ENCODE measurements at places on chromosomes 6 and 20.

- no peak for DNase-seq
Observed at GRCh38 chr6:169427856-169428255, 174.2 kb upstream of the THBS2 start.

DNA sequence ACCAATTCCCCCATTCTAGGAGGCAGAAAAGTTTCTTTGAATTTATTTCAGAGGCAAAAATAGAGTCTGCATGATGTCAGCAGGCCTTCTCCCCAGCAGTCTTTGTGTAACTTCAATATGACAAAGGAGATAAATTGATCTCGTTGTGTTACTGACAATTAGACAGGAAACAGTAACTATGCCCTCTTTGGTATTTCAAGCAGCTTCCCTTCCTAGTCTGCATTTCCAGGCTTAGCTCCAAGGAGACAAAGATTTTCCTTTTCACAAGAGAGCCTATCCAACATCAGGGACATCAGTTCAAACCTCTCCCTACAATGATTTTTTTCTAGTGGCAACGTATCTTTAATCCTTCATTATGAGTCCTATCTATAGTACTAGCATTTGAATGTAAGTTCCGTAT, 245.9 kb upstream of the HSF2 start:
- no peak for DNase-seq

- no peak for DNase-seq
Observed at GRCh38 chr20:49851991-49852390, 39.4 kb downstream of the SLC9A8 start.

GRCh38 chr6:18219591-18219990, 44.7 kb downstream of the DEK start:
- DNase-seq: no peak

GRCh38 chr6:6918216-6918983, 189.4 kb upstream of the RREB1 start:
- DNase-seq: no peak

- no peak for DNase-seq
Observed at GRCh38 chr6:14142063-14142450, 24.5 kb downstream of the CD83 start.

- DNase-seq: no peak
Observed at GRCh38 chr6:811831-812230, 118.9 kb upstream of the EXOC2 start.

DNA sequence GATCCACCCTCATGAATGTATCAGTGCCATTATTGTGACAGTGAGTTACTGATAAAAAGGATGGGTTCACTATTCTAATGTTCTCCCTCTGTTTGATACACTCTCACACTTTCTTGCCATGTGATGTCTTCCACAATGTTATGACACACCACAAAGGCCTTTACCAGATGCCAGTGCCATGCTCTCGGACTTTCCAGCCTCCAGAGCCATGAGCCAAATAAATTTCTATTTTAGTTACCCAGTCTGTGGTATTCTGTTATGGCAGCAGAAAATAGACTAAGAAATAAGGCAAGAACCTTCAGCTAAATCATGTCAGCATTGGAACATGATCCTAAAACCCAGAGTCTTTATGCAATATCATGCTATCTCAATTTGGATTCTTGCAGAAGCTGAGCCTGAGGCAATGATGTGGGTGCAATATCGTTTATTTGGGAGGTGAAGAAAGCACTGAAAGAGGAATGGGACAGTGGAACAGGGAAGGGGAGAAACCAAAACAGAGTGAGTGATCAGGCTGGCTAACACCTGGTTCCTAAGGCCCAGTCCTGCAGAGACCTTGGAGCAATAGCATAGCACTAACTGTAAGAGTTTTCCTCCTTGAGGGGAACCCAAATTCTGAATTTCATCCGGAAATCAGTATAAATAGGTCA, 130.4 kb upstream of the LRFN2 start:
- DNase-seq: no peak

DNA sequence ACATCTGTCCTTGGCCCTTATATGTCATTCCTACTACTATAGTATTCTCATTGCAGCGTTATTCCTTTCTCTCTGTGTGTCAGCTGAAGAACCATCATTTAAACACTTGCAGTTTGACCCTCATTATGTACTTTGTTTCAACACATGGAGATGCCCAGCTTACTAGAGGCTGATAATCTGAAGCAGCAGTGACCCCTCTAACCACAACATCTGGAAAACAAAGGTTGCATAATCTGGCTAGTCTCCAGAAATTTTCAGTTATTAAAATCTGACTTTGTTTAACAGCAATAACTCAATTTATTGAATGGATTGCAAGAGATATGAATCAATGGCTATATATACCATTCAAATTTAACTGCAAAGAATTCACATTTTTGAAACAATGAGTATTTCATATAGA, 6.6 kb upstream of the PHIP start:
- no peak for DNase-seq

DNA sequence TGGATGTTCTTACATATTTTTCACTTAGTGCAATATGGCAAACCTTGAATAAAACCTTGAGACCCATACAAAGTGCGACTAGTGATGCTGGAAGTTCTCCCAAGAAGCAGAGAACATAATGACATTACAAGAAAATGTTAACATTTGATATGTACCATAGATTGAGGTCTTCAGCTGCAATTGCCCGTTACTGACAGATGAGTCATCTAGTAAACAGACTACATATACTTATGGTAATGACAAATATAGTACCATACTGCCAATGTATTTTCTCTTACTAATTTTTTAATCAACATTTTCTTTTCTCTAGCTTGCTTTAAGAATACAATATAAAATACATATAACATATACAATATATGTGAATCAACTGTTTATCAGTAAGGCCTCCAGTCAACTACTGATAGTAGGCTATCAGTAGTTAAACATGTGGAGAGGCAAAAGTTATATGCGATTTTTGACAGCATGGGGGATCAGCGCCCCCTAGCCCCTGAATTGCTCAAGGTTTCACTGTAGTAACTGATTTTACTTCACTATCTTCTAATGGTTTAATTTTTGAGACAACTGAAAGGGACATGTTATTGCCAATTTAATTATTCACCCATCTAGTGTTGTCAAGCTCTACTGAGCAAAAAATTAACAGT, 166.7 kb upstream of the ADGRB3 start:
- no peak for DNase-seq

GRCh38 chr6:146087386-146087785, 58.5 kb downstream of the GRM1 start:
- no peak for DNase-seq

DNA sequence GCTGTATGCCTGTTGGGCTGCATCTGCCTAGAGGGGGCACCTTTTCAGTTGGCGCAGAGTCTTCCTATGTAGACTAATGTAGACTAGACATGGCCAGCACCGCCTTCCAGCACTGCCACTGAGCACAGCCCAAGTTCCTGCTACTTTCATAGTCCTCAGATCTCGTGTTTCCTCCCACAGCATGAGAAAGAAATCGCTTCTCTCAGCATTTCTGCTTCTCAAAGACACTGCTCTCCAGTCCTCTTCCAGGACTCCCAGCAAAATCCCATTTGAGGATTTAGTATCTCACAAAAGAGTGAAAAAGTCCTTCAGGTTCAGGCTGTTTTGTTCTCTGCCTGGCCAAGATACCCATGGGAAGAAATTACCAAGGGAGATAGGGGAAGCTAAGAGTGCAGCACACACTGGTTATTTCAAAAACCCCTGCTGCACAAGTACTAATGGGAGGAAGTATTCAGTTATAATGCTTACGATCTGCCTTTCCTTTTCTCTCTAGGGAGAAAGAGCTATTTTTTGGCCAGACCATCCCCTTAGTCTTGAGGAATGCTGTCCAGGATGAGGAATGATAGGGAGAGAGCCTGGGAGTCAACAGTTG, 35.7 kb downstream of the OGFRL1 start:
- peak; percentile 18 for DNase-seq

GRCh38 chr6:23031986-23032385, 462.6 kb downstream of the HDGFL1 start:
- DNase-seq: no peak

DNA sequence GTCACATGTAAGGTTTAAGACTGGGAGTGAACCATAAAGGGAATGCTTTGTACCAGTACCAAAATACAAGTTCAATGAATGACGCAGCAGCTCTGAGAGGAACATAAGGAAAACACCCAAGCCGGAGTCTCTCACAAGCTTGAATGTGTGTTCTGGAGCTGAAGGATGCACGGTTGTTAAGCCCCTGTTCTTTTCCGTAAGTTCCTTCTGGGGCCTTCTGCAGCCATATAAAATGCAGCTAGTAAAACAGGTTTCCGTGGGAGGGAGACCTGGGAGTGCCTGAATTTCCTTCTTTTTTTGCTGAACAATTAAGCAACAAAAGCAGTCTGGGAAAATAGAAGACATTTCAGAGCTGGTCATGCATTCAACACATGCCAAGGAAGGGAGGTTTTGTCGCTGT, 73.2 kb upstream of the JAG1 start:
- no peak for DNase-seq

- DNase-seq: peak; percentile 65
Observed at GRCh38 chr6:51959744-51960383, 127.5 kb downstream of the PKHD1 start.

DNA sequence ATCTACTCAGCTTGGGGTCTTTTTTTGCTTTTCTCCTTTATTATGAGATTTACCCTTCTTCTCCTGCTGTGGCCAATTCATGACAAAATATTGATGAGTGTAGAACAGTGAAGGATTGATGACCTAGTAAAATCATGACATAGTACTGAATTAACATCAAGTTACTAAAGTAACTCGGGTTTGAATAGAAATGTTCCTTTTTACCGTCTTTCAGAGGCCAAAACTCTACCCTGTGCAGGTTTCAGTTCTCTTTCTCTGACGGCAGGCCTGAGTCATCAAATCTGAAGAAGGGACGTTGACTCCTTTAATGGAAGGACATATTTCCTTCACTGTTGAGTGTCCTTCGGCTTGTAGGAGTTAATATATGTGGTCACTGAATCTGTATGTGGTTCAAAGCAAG, 80.7 kb downstream of the RREB1 start:
- no peak for DNase-seq

DNA sequence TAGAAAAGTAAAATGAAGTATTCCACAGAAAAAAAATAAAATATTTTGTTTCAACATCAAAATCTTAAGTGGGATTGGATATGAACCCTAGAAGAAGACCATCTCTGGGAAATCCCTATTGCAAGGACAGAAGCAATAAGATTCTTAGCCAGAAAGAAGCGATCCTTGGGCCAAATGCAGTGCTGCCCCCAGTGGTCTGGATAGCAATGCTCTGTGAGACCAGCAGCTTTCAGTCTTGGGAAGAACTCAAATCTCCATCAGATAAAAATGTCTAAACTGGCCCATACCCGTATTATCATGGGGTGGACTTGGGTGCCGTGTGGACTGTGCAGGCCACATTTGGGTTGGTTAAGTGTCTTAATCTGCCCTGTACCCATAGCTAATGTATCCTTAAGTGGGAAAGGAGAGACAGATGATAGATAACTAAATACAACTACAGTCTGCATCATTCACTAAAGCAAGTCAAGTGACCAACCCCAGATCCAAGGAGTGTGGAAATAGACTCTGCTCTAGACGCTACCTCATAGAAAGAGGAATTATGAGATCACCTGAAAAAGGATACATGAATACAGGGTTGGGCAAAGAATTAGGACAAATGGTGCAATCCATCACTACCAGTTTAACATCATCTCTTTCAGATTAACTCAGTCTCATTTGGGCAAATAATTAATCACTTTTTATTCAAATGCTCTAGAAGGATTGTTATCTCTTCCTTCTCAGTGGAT, 38.9 kb upstream of the SNAP25 start:
- no peak for DNase-seq

- no peak for DNase-seq
Observed at GRCh38 chr20:38932457-38933120, 6.4 kb downstream of the FAM83D start.

DNA sequence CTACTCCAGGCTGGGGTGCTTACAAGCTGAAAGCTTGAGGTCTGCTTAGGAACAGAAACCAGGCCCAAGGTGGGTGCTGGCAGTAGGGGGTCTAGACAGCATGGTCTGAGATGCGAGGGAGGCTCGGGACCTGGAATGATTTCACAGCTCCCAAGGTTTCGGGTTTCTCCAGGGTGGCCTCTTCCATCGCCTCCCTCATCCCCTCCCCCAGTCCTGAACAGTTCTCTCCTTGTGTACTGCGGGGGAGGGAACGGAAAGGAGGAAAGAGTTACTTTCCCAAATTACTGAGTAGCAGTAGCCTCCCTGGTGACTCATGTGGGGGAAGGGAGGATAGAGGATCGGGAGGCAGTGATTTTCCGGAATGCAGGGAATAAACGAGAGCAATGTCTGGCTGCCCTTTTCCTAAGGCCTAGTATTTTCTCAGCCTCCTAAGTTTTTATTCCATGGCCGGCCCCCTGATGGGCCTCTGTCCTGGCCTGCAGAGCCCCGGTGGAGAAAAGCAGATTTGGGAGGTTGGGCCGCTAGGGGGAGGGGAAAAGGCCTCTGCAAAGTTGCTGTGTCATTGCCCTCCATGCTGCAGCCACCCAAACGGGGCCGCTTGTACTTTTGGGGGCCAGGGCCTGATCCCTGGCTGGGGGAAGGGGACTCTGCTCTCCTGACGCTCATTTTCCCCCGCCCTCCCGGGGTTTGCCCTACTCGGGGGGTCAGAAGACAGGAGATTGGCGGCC, 1.5 kb downstream of the BRD2 start:
- DNase-seq: peak; percentile 71

DNA sequence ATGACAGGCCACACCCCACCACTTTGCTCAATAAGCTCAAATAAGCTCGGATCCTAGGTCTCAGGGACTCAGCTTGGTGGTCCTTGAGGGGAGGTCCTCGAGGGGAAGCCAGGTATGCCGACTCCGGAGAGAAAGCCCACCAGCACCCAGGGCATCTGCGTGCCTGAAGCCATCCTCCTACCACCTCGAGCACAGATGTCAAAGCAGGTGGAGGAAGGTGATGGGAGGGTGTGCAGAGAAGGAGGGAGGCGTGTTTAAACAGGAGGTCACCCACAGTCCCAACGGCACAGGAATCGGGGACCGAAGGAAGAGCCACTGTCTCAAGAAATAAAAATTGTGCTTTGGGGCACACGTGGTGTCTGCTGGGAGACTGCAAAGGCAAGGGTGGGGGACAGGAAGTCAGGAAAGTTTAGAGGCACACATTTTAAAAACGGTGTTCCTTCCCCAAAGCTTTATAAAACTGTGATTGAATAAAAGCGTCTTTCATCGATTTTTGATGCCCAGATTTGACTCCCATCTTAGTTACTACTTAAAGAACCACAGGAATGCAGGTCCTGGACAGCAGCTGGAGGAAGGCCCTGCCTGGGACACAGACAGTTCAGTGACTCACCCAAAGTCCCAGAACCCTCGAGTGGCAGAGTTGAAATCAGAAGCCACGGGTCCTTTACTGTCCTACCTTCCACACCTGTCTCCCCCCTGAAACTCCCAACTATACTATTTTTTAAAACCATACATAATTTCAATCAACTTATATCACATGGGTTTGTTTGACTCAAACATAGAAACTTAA, 221.0 kb upstream of the PDE10A start:
- no peak for DNase-seq

DNA sequence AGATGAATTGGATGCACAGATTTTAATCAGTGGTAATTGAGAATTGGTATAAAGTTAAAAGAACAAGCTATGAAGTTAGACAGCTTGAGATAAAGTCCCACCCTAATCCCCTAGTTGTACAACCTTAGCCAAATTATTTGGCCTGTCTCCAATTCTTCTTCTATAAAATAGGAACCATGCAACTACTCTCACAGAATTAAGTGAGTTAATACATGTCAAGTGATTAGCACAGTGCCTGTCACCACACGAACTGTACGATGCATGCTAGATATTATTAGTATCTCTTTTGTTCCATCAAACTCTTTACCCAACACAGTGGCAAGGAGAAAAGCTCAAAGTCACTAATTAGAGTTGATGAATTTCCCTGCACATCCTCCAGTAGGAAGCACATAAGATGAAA, 44.7 kb downstream of the MBOAT1 start:
- DNase-seq: no peak

GRCh38 chr6:127279815-127280214, 13.2 kb downstream of the RNF146 start:
- no peak for DNase-seq

All from head of caudate nucleus (tissue), 42 donors.